ENCODE measurements at places on chromosomes 2 and 18.

DNA sequence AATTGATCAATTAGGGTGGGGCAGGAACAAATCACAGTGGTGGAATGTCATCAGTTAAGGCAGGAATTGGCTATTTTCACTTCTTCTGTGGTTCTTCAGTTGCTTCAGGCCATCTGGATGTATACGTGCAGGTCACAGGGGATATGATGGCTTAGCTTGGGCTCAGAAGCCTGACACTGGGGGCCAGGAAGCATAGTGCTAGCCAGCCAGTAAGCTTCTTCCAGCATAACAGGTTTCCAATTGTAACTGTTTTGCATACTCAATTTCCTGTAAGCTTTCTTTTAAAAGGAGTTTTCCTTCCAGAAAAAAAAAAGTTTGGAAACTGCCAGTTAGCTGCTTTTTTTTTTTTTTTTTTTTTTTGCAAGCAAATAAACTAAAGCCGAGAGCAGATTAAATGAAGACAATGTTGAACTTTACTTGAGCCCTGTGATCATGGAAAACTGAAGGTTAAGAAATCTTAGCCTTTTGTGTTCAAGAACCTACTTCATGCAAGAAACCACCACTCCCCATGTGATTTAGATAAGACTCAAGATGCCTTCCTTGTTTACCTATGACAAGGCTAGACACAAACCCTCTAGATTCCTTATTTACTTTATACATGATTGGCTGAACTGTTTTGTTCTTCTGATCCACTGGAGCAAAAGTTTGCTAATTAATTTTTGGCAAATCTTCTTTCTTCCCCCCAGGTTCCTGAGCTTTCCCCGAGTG is 126.9 kb upstream of the LINC00305 start:
- DNase-seq, result no peak

DNA sequence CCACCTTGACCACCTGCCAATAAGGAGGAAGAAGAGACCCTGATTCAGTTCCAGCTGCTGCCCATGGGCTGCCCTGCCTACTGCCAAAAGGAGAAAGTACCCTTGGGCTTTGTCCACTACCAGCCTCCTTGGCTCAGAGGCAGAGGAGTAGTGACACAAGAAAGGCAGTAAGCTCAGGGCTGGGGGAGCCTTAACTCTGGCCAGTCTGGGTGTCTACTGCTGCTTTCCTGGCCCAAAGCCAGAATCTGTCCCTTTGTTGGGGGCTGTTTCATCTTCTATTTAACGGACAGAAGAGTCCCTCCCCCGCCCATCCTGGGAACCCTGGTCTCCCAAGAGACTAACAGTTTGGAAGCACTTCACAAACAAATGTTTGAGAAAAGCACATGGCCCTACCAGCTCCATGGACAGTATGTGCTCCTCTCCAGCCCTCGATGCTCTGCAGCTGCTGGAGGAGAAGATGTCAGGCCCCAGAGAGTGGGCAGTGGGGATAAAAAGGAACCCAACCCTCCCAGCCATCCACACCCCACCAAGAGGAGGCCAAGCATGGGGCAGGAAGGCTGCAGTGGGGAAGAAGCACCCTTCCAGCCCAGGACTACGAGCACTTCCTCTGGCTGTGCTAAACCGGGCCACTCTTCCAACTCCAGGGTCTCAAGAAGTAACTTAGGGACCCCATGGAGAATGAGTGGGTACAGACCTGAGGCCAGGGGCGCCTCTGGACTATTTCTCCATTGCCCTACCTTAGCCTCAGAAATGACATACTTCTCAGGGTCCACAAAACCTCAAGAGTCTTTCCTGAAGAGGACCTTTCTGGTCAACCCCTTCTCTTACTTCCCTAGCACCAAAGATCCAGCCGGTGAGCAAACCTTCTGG is 1.2 kb downstream of the ATG9A start:
- DNase-seq, result peak; percentile 22

DNA sequence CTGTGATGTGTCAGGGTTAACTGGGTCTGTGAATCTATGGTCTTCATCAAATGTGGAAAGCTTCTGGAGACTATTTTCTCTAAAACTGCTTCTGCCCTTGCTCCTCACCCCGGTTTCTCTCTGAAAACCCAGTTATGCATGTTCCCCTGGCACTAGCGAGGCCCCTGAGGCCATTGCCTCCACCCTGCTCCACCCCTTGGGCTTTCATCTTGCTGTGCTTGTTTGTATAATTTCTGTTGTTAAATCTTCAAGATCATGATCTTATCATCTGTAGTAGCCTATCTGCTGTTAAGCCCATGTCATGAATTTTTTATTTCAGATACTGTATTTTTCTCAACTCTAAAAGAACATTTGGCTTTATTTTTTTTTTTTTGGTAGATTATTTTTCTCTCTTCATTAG is 14.9 kb upstream of the ANO7 start:
- no peak for DNase-seq

DNA sequence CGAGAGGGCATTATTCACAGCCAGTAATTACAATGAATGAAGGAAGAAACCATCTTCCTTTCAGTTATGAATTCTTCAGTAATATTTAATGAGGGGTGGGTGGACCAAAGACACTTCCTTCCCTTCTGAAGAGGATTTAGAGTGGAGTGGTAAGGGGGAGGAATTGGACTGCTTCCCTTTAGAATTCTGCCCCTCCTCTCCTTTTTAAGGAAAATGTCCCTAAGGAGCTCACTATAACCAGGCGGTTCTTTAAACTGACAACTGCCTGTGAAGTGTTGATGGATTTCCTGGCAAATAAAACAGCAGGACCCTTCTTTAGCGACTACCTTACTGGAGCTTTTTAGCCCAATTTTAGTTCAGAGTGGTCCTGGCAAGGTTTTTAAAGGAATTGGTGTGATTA is 86.4 kb downstream of the LIMS1 start:
- DNase-seq, result no peak

GRCh38 chr2:165281387-165281786 is 42.2 kb downstream of the SCN2A start:
- no peak for DNase-seq

GRCh38 chr2:112163541-112163981 is 25.4 kb downstream of the FBLN7 start:
- DNase-seq, result peak; percentile 92

DNA sequence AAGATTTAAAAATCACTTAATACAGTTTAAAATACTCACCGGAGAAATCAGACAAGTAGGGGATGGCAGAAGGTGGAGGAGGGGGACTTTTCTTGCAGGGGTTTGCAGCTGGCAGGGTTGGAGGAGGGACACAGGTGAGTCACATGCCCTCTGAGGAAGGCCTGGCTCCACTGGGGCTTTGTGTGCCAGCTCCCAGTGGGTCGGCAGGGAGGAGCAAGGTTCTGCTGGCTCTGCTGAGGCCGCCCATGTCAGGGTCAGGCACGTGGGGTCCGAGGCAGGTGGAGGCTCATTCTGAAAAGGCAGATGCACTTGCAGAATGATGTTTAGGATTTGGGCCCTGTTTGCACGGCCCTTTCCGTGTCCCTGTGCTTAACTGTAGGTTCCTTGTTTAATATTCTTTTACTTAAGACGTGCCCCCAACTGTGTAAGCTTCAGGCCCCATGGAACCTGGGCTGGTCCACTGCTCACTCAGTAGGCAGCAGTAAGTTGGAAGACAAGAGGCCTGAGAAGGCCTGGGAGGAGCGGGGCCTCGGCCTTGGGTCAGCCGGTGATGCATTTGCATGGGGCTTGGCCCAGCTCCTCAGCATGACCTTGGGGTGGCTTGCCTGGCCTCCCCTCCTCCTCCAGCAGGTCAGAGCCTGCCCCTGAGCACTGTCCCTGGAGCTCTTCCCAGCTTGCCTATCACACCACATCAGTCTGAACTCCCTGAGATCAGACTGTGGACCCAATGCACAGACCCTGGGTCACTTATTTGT is 141.0 kb downstream of the GLI2 start:
- no peak for DNase-seq

DNA sequence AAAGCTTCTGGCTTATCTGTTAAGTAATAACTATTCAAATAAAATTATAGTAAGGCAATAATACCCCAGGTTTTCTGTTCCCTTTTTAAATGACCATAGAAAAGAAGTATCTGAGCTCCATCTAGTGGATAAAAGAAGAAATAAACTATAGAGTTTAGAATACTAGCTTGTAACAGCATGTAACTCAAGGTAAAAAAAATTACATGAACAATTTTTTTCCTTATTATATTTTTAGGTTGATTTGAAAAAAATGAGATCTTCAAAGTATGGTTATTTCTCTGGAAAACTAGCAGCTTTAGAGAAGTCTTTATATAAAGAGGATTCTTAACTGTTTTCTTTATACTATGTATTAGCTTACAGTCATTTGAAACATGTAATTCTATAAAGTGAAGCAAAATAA is 58.1 kb downstream of the NCKAP1 start:
- peak; percentile 88 for DNase-seq

GRCh38 chr2:15273452-15273851 is 287.7 kb downstream of the NBAS start:
- no peak for DNase-seq

GRCh38 chr2:152606081-152606480 is 111.2 kb downstream of the PRPF40A start:
- DNase-seq, result no peak

GRCh38 chr2:22420076-22420475 is 964.9 kb upstream of the KLHL29 start:
- DNase-seq, result no peak

DNA sequence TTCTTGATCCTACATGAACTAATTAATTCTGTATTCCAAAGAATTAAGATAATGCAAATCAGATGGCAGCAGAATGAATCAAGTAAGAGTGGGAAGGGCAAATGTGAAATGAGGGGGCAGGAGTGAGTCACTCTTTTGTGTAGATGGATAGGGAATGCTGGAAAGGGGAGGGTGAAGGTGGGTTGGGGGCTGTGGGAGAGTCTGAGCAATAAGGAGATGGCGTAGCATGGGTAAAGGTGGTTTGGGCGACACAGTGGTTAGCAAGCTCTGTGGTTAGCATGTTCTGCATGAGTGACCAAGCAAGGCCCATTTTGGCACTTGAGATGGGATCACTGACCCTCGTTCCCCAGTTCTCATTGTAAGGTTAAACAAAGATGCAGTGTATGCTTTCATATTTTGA is 20.4 kb downstream of the GPD2 start:
- peak; percentile 26 for DNase-seq

- DNase-seq, result no peak
Measured at GRCh38 chr18:55244546-55244945, 285.3 kb upstream of the CCDC68 start.

DNA sequence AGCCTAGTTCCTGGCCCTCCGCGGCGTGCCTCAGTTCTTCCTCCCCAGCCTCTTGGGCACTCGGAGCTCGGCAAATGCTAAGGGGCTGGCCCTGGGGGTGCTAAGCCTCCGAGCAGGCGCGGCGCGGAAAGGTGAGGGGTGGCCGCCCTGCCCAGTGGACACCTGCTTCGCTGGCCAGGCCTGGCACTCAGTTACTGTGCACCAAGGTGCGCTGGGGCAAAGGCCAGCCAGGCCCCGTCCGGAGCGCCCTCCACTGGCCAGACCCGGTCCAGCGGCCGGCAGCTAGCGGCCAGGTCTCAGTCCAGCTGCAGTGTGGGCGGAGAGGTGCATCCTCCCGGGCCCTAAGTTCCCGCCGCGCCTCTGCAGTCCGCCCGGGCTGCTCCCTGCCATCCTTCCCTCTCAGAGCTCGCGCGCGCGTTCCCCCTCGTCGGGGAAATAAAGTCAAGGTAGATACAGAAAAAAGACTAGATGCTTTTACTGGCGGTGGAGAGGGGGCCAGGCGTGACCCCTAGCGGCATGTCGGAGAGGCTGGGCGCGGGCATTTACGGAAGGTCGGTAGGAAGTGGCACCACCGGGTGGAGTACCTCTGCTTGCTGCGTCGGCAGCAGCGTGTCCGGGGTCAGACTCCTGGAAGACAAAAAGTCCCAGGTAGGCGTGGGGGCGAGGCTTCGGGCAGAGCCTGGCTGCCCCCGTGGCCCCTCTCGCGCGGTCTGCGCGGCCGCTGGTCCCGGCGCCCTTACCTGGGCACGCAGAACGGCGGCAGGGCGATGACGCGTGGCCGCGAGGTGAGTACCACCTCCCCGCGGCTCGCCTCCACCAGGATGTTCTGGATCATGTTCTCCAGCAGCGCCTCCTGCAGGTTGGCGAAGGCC is 9.4 kb upstream of the CRYBA2 start:
- peak; percentile 96 for DNase-seq

DNA sequence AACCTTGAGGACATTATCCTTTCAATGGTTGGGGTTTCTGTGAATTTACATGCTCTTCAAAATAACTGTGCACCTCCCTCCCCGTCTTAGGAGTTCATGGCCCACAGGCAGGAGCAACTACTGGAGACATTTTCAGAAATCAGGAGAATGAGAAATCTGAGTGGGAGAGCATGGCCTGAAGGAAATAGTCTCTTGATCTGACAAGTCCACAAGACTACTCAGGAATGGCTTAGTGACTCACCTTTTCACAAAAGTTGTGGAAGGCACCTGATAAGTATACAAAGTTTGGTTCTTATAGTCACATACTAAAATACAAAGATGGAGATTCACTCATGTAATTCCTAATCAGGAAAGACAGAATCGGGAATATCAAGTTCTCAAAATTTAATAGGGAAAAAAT is 83.6 kb upstream of the NCKAP5 start:
- no peak for DNase-seq

- no peak for DNase-seq
Measured at GRCh38 chr2:64157792-64158191, 13.6 kb upstream of the PELI1 start.

- peak; percentile 95 for DNase-seq
Measured at GRCh38 chr2:44433895-44434294, 72.1 kb downstream of the CAMKMT start.

DNA sequence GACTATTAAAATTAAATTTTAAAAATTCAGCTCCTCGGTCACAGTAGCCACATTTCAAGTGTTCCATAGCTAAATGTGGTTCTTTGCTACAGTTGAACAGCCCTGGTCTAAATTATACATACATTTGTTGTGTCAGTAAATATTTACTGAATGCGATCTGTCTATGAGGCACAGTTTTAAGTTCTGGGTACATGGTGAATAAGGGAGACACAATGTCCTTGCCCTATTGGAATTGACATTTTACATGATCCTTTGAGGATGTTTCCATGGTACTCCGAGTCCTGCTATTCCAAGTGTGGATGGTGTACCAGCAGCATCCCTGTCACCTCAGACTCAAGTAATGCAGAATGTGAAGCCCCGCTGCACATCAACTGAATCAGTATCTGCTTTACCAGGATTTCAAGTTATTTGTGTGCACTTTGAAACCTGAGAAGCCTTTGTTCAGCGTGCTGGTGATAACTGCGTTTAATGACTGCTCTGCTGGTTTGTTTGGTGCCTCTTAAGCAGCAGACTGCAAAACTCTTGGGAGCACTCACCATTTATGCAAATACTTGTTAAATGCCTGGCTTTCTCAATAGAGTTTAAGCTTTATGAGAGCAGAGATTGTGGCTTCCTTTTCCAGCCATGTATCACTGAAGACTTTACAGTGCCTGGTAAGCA is 1.5 kb downstream of the GALNT1 start:
- peak; percentile 91 for DNase-seq

DNA sequence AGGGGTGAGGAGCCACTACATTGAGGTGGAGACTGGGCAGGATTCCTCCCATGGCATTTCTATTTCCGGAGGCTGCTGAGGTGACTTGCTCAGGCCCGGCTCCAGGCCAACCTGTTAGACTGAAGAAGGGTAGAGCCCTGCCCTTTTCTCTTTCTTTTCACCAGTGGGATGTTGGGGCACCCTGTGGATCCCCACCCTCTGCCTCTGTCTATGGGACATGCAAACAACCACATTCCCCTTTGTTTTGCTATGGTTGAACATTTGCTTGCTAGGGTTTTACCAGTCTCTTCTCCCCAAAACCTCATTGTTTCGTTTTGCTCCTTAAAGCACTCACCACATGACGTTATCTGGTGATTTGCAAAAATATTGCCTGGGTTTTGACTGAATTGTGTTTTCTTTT is 183.3 kb downstream of the ARL4C start:
- DNase-seq, result no peak

Data from DMS53 (cell line).